ENCODE measurements at places on chromosomes 2 and 18.

DNA sequence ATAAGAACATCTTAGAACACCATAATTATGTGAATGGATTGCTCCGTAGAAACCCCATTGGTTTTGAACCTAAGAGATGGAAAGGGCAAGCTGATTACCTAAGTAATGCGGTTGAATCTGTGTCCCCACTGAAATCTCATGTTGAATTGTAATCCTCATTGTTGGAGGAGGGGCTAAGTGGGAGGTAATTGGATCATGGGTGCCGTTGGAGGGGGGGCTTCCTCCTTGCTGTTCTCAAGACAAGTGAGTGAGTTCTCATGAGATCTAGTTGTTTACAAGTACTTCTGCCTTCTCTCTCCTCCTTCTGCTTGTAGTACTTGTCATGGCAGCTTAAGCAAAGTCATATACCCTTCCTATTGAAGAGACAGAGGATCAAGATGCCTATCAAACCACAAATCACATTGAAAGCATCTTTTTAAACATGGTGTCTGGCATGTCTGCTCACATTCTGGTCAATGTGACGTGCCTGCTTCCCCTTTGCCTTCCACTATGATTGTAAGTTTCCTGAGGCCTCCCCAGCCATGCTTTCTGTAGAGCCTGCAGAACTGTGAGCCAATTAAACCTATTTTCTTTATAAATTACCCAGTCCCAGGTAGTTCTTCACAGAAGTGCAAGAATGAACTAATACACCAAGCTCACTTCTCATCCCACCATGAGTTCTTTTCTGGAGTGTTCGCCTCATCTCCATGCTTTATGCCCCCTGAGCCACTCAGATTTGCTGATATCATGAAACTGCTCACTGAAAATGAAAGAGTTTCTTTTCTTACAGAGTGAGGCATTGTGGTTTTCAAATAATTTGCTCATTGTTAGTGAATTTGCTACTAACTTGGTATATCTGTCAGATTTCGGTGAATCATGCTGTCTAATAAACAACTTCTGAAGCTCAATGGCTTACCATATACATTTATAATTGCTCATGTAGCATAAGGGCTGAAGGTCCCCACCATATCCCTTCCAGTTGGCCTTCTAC lies 23.6 kb downstream of the KCNE4 start:
- DNase-seq, result no peak

GRCh38 chr2:210915912-210916311 lies 359.5 kb downstream of the CPS1 start:
- DNase-seq, result no peak

DNA sequence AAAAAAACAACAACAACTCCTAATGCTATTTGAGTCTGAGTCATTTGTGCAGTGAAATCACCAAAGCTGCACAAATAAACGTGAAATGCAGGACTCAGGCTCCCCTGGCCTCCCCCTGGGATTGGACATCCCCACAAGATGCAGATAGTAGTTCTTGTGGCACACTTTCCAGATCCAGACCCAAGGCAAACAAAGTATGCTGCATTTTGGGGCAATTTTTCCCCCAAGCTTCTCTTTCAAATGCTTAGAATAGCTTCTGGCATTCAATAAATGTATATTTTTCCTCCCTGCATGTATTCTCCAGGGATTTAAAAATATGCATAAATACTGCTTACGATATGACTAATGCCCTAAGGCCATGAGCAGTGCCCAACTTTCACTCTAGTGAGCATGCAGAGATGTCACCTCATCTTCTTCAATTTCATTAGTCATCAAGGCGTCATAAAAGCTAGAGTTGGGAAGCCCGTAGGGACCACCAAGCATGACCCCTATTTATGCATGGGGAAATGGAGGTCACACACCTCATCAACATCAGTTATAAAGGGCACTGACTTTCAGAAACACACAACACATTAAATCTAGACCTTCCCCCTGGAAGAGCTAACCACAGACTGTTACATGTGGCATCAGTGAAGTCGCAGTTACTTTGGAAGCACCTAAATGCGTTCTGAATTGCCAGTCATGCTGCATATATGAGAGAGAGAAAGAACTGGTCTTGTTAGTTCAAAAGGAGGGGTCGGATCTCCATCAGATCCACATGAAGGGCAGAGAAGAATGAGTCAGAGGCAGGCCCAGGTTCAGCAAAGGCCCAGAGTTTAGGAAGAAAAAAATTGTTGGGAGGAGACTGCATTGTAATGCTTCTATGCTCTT lies 374.1 kb downstream of the LPIN1 start:
- DNase-seq, result no peak

DNA sequence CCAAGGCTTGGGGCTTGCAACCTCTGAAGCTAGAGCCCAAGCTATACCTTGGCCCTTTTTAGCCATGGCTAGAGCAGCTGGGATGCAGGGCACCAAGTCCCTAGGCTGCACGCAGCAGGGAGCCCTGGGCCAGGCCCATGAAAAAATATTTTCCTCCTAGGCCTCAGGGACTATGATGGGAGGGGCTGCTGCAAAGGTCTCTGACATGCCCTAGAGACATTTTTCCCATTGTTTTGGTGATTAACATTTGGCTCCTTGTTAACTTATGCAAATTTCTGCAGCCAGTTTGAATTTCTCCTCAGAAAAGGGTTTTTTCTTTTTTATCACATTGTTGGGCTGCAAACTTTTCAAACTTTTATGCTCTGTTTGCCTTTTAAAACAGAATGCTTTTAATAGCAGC lies 56.9 kb upstream of the LHCGR start:
- DNase-seq, result no peak

DNA sequence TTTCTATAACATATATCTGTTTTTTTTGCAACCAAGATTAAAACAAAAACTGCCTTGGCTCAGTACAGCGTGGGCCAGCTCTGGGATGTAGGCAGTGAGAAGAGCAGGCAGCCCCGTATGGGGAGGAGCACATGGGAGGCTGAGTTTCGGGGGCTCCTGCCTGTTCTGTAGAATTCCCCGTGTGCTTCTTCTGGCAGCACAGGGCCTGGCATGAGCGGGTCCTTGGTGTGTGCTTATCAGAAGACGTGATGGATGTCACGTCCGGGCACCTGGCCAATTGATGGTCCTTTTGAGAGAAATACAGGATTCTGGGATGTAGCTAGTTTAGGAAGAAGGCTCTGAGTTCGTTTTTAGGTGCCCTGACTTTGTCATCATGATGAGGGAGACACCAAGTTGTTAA lies 16.2 kb downstream of the IMPA2 start:
- no peak for DNase-seq

DNA sequence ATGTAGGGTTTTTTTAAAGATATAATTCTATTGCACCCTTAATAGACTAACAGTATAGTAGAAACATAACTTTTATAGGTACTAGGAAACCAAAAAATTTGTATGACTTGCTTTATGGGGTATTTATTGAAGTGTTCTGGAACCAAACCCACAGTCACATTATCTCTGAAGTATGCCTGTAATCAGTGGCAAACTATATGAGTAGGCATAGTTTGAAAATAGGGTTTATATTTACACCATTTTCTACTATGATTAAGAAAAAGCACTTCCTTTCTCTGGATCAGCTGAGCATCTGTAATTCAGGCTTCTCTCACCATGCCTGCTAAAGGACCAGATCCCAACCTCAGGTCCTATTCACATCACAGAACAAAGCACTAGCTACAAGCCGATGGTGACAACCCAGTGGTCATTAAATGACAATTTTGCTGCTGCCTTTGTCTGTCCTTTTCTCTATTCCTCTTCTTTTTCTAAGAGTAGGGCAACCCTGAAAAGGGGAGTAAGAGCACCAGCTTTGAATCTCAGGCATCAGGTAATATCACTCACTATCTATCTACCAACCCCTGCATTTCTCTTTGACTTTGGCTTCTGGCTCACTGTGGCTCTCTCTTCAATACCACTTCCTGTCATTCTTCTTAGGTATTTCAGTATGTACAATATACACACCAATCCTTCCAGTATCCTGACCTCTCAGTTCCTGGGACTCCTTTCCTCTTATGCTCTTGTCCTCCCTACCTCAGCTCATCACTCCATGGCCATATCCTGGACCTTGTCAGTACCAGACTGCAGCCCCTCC lies 14.4 kb downstream of the NEMP2 start:
- DNase-seq, result no peak

DNA sequence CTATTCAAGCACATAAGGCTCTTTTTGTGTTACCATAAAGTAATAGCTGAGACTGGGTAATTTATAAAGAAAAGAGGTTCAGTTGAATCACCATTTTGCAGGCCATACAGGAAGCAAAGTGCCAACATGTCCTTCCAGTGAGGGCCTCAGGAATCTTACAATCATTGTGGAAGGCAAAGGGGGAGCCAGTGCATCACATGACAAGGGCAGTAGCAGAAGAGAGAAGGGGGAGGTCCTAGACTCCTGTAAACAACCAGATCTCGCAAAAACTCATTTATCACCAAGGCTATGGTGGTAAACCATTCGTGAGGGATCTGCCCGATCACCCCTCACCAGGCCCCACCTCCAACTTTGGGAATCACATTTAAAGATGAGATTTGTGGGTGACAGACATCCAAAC lies 16.7 kb downstream of the DSG4 start:
- DNase-seq, result no peak

DNA sequence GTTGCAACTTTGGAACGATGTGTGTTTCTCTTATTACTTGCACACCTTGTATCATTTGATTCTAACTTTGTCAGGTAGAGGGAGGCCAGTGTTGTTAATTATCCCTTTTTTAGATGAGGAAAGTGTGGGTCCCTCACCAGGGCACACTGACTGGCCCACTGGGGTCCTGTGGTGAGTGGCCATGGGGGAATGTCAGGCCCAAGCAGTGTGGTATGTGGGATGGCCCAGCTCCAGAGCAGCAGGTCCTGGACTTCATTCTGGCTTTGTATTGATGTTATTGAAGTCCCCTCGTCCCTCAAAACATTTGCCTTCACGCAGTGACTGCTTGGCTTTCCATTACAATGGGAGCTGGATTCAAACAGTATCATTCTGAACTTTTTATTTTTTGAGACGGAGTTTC lies 11.7 kb downstream of the NCK2 start:
- no peak for DNase-seq

DNA sequence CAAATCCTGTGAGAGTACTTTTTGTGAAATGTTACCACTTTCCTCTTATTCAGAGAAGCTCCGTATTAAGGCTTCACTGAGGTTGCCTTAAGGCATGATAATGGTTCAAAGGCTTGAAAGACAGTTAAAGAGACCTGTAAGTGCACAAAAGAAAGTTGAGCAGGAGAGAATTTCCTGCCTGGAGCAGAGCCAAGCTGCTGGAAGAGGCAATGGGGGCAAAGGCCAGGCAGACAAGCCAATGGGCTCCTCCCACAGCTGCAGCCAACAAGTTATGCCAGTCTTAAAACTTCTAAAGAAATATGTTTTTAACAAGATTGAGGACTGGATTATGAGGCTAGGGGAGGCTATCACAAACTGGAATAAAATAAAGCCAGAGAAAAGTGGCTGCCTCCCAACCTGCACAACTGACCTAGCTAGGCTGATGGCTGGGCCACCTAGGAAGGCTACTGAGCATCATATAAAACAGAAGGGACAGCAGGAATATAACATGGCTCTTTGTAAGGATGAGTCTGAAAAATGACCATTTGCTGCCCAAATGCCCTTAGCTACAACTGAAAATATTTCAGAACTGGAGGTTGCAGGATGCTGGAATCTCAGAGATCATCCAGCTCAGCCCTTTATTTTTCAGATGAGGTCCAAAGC lies 2.1 kb downstream of the IL1B start:
- DNase-seq, result no peak

Measured in activated gamma-delta T cell treated with Interleukin-2 at 50 U/mL for 16 hours (primary cell).